Ovary (tissue), 10 donors: ENCODE measurements at places on chromosomes 1 and 21. TPM values are rescaled to one million over a fixed set of nuclear protein-coding genes. Genes with fewer than 3 reads are reported as not detected.

DNA sequence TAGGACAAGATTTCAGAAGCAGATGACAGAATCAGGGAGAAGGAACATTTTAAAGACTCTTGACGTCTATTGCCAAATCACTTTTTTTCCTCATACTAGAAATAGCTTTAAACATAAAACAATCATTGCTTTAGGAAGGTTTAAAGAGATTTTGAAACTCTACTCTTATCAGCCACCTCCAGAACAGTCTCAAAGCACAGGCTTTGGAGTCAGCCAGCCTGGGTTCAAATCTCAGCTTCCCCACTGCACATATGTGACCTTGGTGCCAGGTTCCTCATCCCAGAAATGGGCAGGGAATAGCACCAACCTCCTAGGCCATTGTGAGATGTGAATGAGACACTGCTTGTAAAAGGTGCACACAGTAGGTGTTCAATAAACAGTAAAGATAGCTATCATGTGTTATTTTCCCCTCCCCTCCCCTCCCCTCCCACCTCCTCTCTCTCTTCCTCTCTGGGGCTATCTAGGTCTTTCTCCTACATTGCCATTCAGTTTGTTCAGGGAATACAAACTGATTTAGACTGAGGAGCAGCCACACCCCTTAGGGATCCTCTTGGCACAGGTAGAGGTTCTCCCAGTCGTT lies 20.6 kb downstream of the SPOCD1 start:
- no peak for DNase-seq

DNA sequence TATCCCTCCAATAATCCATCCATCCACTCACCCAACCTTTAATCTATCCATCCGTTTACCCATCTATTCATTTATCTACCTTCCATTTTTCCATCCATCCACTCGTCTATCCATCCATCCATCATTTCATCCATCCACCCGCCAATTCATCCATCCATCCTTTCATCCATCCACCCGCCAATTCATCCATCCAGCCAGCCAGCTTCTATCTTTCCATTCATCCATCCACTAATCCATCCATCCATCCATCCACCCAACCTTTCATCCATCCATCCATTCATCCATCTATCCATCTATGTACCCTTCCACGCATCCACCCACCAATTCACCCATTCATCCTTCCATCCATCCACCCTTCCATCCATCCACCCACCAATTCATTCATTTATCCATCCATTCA lies 10.5 kb upstream of the CASZ1 start:
- DNase-seq: no peak

GRCh38 chr1:220326578-220326977 lies 54.3 kb upstream of the RAB3GAP2 start:
- no peak for DNase-seq

Gene ANGPTL3
- not detected for polyA plus RNA-seq

Gene ITLN2
- 3.4 TPM for polyA plus RNA-seq
